RKO (cell line): ENCODE measurements at places on chromosomes 2 and 18.

- DNase-seq: no peak
These were observed 15.9 kb upstream of the TGFA start for GRCh38 chr2:70569559-70569958.

DNA sequence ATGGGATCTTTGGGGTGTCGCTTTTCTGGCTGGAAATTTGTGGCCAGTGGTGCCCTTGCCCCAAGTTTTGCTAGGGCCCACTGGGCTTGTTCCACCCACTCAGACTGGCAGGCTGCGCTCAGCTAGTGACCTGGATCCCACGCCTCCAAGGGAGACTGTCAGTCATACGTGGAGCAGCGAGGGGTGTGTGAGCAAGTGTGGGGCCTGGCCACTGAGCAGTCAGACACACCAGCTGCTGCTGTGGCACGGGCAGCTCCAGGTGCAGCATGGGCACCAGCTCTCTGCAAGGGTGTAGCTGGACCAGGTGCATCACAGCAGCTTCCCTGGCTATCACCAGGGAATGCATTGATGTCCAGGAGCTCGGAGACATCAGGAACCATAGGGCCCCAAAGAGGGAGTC, 327.0 kb downstream of the NR4A2 start:
- no peak for DNase-seq

DNA sequence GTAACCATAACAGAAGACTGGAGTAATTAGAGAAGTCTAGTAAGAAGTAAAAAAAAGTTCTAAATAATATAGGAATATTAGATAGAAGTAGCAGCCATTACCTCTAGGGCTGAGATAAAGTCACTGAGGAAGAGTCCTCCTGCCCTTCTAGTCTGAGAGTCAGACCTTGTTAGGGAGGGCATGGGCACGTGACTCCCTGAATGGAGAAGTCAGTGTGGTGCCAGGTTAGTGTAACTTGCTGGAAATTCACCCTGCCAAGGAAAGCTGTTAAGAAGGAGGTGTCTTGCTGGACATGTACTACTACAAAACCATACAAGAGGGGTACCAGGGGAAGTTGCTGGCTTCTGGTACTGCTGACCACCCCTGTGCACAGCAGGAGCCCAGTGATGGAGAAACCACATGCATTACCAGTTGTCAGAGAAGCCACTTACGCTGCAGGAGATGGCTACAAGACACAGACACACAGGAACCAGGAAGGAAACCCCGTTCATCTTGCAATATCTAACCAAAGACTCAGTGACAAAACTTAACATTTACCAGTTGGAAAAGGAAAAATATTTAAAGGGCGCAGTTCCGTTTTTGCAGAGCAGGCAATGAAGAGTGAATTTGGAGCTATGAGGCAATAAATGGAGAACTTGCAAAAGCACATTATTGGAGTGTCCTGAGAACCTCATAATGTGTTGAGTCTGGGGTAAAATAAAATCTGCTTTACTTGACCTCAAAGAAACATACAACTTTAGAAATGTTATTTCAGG, 77.2 kb upstream of the TLK1 start:
- DNase-seq: no peak

GRCh38 chr2:33859811-33860461, 260.8 kb upstream of the FAM98A start:
- no peak for DNase-seq

DNA sequence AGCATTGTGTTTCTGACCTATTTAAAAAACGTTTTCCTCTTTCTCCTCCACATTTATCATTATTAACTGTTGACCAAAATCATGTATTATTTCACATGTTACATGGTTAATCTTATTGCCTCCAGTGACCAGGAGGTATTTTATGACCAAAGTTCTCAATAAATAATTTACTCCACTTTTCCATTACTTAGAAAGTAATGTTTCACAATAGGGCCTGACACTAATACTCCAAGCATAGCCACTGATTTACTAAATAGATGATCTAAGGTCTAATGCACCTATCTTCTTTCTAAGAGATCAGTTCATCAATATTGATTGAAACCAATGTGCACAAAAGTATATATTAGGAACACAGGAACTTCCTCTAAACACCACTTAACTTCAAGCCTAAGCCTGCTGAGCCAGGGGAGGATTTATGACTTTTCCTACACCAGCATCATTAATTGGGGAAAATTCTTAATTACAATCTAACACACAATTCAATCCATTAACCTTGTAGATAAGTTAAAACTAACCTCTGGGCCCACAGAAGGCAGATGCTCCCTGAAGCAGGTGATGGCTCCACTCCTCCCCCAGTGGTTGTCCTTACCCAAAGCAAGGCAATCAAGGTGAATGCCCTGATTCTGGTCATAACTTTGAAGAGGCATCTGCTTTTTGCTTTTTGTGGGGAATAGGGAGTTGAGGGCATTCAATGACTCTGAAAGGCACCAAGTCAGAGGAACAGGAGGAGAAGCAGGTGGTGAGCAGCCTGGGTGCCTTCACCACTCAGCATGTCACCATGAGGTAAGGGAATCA, 33.9 kb downstream of the RBMS1 start:
- no peak for DNase-seq

- DNase-seq: no peak
These were observed 76.2 kb upstream of the MFF start for GRCh38 chr2:227248876-227249275.

DNA sequence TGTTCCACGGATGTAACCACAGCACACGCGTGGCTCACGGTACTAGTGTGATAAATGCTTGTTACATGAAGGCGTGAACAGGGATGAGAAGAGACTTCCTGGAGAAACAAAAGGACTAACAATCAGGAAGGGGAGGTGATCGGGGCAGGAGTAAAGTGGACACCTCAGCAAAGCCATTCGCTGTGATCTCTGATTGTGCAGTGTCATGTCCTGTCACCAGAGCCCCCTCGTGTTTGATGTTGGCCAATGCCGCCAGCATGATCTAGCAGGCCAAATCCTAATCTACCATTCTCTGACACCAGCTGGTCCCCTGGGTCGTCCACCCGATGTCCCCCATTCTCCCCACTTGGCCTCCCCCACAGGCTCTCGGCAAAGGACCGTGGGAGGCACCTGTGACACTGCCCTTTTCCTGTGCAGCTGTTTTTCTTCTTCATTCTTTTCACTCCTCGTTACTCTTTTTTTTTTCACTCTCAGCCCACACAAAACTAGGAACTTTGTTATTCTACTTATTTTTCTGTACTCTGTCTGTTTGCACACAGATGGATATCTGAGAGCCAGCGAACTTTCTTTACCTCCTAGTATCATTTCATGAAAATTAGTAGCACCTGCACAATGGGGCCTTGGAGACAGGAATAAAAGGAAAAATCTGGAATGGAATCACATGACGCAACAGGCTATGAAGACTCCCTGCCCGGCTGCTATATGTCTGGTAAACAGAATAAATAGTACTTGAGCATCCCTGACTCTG, 146.8 kb downstream of the TGIF1 start:
- DNase-seq: peak; percentile 92

- no peak for DNase-seq
These were observed 60.5 kb downstream of the SMCHD1 start for GRCh38 chr18:2715990-2716389.

DNA sequence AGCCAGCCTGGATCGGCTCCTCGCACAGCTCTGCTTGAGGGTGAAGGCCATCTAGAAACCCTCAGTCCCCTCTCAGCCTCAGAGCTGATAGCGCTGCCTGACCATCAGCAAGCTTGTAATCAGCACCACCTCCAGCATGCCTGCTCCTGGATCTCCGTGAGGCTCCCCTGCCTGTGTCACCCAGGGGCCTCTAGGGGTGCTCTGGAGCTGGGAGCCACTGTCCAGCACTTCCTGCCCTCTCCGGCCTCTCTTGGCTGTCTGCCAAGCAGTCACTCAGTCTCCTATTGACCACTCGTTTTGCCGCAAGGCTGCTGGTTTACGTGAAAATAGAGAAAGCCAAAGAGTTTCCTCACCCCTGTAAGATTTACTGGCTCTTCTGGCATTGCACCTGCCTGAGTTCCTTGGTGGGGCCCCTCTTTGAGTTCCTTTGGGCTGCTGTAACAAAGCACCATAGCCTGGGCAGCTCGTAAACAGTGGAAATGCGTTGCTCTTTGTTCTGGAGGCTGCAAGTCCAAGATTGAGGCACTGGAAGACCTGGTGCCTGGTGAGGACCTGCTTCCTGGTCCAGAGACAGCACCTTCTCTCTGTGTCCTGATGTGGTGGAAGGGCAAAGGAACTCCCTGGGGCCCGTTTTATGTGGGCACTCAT, 17.9 kb downstream of the CAPN10 start:
- DNase-seq: peak; percentile 87

DNA sequence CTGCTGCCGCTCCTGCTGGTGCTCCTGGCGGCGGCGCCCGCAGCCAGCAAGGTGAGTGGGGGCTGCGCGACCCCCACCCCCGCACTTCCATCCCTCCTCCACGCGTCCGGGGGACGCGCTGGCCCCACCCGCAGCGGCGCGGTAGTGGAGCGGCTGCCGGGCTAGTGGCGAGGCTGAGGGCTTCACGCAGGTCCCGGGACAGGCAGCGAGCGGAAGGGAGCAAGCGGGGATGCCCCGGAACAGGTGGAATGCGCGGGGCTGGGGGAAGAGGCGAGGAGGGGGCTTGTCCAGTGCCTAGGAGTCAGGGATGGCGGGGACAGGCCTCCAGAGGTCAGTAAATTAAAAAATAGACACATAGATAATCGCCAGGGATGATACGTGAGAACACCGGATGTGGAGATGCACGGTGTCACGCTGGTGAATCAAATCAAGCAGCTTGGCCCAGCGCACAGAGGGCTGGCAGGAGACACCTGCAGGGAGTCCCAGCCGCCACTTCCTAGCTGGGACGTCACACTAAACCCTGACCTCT, 403 bp downstream of the COL4A3 start:
- no peak for DNase-seq

DNA sequence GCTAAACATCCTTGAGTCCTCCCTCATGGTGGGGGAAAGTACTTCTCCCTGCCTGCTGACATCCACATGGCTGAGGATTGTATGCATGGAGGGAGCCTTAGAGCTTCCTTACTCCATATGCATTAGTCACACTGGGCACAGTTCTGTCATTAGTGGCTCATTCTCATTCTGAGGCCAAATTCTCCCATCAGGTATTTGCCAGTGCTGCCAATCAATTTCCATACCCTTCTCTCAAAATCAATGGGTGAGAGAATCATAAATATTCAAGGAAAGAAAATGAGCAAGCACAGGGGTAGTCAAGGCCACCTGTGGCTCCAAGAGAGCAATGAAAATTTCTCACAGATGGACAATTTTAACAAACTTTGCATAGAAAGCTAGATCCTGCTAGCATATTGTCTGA, 422.6 kb upstream of the SETBP1 start:
- DNase-seq: no peak

GRCh38 chr2:119629323-119629825, 49.6 kb upstream of the TMEM177 start:
- no peak for DNase-seq

DNA sequence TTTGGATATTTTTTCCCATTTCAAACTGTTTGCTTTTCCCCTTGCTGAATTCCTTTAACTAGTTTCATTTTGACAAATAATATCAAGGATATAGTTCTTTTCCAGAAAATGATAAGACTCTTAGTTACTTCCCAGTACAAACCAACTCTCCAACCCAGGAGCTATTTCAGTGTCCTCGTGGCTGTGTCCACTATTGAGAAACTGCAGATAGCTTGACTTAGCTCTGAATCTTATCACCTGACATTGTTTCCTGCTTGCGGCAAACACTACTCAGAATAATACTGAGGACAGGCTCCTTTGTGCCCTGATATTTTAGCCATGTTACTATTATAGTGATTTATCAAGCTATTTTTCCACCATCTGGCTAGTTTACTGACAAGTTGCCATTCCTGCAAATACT, 74.6 kb downstream of the KLF7 start:
- no peak for DNase-seq

- DNase-seq: no peak
These were observed 86.2 kb downstream of the RRM2 start for GRCh38 chr2:10208736-10209135.

GRCh38 chr2:194087089-194087958, 1569.7 kb upstream of the SLC39A10 start:
- no peak for DNase-seq

- no peak for DNase-seq
These were observed 28.7 kb upstream of the C1D start for GRCh38 chr2:68091439-68092034.

- no peak for DNase-seq
These were observed 151.2 kb upstream of the CCDC68 start for GRCh38 chr18:55110436-55110835.

DNA sequence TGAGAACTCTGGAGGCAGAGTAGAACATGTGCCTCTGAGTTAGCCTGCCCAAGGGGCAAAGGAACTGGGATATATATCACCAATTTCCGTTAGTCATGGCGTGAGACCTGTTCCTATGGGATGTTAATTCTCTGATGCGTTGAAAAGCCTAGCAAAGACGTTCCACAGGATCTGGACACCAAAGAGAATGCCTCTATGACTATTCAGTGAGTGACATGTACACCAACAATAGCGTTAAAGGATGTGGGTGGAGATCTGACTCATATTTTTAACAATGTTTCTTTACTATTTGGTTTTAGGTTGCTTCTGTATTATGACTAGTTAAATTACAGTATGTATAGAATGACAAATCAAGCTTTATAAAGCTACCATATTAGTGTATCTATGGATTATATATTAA, 320.9 kb upstream of the MC4R start:
- DNase-seq: peak; percentile 73

GRCh38 chr2:149924549-149925213, 337.1 kb upstream of the MMADHC start:
- no peak for DNase-seq

GRCh38 chr18:28837100-28837499, 660.2 kb upstream of the CDH2 start:
- DNase-seq: no peak

GRCh38 chr2:74876081-74876886, 42.4 kb downstream of the HK2 start:
- peak; percentile 50 for DNase-seq

GRCh38 chr18:54961016-54961423, 1.8 kb upstream of the CCDC68 start:
- DNase-seq: no peak

DNA sequence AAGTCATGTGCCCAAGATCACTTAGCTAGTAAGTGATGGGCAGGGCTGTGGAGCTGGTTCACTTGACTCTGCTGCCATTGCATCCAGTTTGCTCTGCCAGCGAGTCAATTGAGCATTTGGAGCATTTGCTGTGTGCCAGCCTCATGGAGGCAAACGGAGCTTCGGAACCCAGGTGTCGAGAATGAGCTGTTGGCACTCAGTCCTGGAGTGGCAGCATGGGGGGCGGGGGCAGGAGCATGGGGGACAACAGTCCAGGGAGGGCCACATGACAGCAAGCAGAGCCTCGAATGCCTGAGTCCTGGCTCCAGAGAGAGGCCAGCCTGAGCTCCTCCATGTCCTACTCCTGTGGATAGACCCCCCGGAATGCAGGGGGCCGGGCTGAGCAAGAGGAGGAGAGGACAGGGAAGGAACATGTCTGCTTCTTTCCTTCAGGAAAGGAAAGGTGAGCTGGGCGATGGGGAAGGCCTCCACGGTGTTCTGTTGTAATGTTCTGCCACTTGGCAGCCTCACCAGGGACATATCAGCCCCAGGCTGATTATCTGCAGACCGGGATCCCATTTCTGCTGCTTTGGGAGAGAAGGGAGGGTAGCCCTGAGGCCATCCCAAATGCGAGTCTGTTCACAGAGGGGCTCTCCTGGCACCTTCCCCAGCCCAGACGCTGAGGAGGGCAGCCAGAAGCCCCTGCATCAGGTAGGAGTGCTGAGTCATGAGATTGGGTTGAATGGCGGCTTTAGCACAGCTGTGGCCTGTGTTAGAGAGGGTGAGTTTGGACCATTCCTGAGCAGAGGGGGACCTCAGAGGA, 59.6 kb downstream of the HPCAL1 start:
- no peak for DNase-seq

GRCh38 chr18:12608301-12608700, 49.6 kb downstream of the SPIRE1 start:
- no peak for DNase-seq

GRCh38 chr2:20139407-20140172, 85.3 kb downstream of the SDC1 start:
- no peak for DNase-seq
